ENCODE measurements at places on chromosomes 2 and 18. TPM values are rescaled to one million over a fixed set of nuclear protein-coding genes. Genes with fewer than 3 reads are reported as not detected.

The SCYGR4 gene
- not detected for total RNA-seq

DNA sequence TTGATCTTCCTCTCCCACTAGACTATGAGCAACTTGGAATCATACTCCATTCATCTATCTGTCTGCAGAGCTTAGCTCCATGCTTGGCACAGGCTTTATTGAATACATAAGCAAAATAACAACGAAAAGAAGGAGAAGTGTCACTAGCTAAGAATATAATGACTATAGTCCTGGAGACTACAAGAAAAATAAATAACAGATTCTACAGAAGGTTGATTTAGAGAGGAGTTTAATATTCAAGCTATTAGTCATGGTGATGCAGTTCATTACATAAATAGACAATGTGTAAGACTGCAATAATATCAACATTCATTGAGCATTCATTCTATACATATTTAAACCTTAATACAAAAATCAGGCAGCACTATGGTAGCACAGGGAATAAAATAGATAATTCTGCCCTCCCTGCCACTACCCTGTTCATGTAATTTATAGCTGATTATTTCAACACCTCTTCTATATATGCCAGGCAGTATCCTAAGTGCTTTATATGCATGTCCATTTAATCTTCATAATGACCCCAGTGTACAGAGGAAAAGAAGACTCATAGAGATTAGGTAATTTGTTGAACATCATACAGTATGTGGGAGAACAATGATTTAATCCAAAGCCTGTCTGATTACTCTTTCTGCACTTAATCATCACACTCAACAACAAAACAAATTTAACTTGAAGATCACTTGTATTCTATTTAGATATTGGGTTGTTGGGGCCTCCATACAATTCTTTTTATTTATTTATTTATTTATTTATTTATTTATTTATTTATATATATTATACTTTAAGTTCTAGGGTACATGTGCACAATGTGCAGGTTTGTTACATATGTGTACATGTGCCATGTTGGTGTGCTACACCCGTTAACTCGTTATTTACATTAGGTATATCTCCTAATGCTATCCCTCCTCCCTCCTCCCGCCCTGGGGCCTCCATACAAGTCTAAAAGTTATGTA is 165.3 kb downstream of the RNF152 start:
- DNase-seq: no peak

- no peak for DNase-seq
Measured at GRCh38 chr2:158969715-158970240, 1.3 kb downstream of the TANC1 start.

DNA sequence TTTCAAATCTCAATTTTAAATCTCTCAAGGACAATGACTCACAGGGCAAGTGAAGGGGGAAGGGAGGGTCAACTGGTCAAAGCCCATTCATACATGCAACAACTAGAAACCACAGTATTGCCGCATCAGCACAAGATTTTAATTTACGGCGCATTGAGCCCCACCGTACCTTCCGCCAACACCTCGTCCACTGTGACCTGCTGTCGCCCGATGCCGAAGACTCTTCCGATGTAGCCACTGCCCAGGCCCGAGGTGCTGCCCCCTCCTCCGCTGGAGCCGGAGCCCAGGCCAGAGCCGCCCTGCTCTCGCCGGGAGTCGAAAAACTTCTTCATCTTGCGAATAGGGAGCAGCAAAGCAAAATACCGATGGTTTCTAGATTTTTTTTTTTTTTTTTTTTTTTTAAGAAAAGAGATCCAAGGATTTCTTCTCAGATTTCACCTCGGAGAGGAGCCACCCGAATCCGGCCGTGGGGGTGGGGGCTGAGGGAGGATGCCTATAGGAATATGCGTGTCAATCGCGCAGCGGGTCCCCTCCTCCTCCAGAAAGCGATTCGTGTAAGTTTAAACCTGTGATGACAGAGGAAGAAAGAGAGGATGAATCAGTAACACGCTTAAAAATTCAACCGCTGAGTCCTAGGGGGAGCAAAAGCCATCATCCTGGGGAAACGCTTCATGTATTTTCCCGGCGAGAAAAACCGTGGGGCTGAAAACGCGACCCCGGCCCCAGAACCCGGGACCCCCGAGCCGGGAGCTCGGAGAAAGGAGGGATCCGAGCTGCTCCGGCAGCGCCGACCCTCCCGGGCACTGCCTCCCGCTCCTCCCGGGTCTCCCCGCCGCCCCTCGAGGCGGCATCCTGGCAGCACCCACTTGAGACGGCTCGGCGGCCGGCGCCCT is 584 bp downstream of the AAK1 start:
- DNase-seq: peak; percentile 81

DNA sequence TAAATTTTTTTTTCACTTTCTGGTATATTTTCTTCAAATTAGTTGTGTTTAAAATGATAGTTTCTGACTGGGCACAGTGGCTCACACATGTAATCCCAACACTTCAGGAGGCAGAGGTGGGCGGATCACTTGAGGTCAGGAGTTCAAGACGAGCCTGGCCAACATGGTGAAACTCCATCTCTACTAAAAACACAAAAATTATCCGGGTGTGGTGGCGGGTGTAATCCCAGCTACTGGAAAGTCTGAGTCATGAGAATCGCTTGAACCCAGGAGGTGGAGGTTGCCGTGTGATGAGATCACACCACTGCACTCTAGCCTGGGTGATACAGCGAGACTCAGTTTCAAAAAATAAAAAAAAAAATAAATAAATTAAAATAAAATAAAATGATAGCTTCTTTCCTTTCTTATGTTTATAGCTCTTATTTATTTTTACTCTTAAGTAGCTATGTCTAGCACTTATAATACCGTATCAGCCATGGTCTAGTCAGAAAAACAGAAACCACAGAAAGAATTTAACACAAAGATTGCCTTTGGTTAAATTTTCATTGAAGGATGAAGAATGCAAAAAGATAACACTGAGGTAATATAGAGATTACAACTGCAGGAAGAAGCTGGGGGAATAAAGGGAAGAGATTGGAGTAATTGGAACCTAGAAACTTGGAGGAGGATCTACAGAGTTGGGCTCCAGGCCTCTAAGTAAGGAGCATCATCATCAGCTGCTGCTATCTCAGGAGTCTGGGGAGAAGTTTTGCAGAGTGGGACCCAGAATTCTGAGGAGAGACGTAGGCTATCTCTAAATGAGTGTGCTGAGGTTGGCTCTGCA is 54.7 kb upstream of the MBOAT2 start:
- no peak for DNase-seq

The POTEE gene
- not detected for total RNA-seq

DNA sequence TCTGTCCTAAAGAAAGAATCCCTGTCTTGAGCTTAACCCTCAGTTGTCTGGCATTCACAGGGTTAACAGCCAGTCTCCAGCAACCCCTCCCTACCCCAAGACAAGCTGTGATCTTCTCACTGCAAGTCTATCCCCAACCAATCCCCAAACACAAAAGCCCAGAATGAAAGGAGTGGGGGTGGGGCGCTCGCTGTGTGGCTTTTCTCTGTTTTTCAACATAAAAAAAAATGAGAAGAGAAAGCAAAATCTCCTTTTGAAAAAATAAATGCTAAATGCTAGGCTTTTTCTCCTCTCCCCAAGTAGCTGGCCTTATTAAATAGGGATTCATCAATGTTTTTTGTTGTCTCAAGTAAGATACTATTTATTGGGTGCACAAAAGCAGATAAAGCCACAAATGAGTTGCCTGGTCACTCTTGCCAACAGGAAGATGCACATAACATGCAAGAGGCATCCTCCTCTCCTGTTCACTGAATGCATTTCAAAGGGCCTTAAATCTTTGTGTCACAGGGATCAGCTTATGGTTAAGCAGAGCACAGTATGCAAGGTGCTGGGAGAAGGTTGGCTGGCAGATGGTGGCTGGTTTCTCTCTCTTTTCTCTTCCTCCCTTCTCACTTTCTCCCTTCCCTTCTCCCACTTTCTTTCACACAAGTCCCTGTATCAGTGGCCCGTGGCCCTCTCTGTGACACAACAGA is 225.6 kb downstream of the CMPK2 start:
- no peak for DNase-seq

GRCh38 chr2:193331676-193332075 is 1136.9 kb upstream of the TMEFF2 start:
- DNase-seq: no peak

- DNase-seq: no peak
Measured at GRCh38 chr2:21331625-21332370, 208.0 kb downstream of the TDRD15 start.

The LYG2 gene
- not detected for total RNA-seq

DNA sequence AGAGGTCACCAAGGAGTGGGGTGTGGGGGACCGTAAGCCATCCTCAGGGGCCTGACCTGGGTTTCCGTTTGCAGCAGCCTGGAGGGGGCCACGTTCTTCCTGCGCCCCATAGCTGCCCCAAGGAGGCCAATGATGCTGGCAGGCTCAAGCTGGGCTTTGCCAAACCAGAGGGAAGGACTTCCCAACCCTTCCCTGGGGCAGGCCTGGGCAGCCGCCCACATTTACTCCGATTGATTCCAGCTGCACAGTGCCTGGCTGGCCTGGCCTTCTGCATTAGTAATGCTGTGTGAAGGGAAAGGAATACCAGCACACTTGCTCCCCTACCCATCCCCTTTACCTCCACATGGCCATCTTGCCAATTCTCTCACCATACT is 360.6 kb upstream of the SLC14A2 start:
- DNase-seq: peak; percentile 86

The TDRD15 gene
- total RNA-seq: not detected

The NOSTRIN gene
- 16.9 TPM for total RNA-seq

- DNase-seq: no peak
Measured at GRCh38 chr2:10360850-10361588, 58.3 kb downstream of the HPCAL1 start.

DNA sequence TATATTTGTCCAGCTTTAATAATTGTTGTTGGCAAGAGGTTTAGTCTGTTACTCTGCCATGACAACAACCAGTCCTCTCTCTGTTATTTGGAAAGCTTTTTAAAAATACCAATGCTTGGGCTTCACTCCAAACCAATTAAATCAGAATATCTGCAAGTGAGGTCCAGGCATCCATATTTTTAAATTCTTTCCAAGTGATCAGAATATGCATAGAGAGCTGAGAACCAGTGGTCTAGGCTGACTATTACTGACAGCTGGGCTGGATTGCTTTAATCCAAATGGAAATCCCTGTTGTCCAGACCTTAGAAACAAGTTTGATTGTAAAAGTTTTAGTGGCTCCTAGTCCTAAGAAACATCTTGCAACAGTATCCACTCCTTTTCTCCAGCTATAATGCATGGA is 1059.7 kb upstream of the ACVR2A start:
- DNase-seq: no peak

DNA sequence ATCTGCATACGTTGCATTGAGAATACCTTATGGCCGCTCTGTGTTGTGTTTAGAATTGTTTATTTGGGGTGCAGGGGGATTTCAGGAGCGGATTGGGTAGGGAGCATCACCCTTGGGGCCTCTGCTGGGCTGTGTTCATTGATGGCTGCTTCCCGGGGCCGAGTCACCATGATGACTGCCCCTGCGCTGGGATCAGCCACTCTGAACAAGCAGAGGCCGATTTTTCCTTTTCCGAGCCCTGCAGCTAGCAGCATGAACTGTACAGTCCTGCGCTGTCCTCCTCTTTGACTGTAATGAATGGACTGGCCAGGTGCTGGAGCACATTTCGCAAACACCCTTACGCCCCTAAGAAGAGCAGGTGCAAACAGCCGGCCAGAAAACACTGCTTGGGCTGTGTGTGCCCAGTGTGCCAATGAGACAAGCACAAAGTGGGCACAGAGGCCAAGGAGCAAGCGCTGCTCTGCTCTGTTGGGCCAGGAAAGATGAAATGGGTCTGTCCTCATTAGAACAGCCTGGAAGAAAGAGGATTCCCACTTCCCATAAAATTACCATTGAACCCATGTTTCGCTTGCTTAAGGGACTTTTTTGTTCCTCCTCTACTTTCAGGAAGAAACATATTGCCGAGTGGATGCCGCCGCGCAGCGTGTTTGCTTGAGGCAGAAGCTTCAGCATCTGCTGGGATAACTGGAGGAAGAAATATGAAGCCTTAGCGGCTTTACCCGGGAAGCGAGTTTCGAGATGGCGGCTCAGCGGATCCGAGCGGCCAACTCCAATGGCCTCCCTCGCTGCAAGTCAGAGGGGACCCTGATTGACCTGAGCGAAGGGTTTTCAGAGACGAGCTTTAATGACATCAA is 82.7 kb downstream of the SH3BP4 start:
- DNase-seq: peak; percentile 58

DNA sequence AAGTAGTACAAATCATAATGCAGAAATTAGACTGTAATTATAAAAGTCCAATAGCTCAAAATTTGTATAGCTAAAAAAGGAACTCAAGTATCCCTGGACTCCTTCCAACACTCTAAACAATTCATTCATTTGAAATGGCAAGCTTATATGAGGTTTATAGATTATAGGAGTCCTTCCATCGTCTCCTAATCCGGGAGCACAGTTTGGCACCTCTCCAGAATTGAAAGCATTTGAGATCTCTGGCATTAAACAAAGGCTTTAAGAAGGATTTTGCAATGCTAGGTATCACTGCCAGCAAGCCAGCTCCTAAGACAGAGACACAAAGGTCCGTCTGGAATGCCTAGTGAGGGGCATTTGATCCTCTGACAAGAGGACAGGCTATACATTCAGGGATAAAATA is 90.9 kb downstream of the ACVR1 start:
- no peak for DNase-seq

DNA sequence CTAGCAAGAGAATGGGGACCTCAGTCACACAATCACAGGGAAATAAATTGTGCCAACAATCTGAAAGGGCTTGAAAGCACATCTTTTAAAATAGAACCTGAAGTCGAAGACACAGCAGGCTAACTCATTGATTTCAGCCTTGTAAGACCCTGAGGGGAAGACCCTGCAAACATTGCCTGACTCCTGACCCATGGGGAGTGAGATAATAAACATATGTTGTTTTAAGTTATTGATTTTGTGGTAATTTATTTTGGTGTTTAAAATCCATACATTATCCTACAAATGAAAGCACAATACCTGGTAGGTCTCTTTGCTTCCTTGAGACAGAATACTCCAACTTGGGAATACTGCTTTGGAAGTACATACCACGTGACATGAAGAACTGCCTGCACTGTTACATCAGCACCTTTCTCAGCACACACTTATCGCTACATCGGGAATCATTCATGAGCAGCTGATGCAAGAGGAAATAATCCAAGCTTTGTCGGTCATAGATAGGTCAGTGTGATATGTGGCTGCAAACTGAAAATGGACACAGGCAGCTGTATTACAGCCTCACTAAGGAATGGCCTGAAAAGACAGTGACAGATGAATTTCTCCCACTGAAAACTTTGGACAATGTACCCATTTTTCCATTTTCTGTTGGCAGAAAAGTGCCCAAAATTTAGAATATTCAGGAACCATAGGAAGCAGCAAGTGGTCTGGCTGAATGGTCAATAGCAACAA is 494.5 kb upstream of the MAP2 start:
- DNase-seq: no peak

DNA sequence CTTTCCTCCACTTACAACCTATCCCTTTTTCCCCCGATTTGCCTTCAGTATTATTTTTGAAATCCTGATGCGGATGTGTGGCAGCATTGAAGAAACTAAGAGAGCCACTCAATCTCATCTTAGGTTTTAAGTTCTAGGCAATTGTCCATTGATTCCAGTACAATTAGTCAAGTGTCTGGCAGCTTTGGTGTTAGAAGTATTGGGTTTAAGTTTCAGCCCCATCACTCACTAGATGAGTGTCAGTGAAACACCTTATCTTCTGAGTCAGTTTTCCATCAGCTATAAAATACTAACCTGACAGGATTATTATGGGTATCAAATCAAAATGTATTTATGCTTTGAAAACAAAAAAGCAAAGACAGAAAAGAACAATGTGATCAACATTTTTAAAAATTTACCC is 16.8 kb upstream of the CUL3 start:
- DNase-seq: no peak

Measured in Right ventricle myocardium inferior (tissue), 1 donor.